ENCODE measurements at places on chromosomes 1 and 21.

- no peak for DNase-seq
Measured at GRCh38 chr1:204703826-204704612, 18.5 kb upstream of the LRRN2 start.

GRCh38 chr1:150528196-150528595 is 12.6 kb downstream of the FALEC start:
- no peak for DNase-seq

- no peak for DNase-seq
Measured at GRCh38 chr1:41925712-41926111, 7.0 kb upstream of the HIVEP3 start.

- no peak for DNase-seq
Measured at GRCh38 chr1:230408971-230409370, 17.2 kb downstream of the PGBD5 start.

- DNase-seq = peak; percentile 73
Measured at GRCh38 chr1:110412576-110412975, 5.1 kb upstream of the LAMTOR5 start.

GRCh38 chr1:149977345-149977744 is 33.2 kb downstream of the OTUD7B start:
- DNase-seq = no peak

DNA sequence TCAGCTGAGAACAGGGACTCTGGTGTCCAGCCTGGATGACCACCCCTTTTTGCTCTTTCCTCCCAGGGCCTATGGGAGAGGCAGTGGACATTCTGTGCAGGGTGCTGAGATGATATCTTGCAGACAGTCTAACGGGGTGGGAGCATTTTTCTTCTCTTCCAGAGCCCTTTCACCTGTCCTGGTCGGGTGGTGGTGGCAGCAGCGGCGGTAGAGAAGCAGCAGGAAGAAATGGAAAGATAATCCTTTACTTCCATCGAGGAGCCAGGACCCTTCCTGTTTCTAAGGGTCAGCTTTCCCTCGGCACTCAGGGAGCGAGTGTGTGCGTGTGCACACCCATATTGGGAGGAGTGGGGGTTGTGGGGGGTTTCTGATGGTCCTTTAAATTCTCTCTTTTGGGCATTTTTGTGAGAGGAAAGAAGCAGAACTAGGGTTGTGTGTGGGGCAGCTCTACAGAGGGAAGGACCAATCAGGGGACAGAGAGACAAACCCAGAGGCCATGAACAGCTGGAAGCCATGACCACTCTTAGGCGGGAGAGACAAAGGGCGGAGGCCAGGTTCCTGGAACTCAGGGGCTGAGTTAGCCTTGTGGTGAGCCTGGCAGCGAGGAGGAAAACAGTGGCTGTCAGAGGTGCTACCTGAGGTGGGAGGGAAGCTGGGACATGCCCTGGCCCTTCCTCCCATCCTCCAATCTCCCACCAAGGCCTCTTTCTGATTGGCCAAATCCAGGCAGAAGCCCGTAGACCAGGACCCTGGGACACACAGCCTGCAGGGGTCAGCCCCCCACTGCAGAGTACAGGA is 31.2 kb upstream of the CSF3R start:
- DNase-seq = no peak

DNA sequence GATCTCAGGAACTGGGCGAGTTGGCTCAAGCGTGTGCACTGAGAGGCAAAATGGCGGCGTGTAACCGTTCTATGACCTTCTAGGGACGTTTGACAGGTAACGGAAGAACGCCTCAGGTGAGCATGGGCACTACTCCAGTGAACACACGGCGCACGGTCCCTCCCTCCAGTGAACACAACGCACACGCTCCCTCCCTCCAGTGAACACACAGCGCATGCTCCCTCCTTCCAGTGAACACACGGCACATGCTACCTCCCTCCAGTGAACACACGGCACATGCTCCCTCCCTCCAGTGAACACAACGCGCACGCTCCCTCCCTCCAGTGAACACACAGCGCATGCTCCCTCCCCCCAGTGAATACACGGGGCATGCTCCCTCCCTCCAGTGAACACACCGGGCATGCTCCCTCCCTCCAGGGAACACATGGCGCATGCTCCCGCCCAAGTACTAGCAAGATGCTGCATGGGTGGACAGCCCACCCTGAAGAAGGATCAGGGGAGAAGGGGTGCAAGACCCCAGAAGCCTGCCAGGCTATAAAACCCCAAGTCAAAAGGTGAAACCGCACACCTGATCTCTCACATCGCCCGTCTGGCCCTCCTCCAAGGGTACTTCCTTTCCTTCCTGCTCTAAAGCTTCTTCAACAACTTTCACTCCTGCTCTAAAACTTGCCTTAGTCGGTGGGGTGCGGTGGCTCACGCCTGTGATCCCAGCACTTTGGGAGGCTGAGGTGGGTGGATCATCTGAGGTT is 3.5 kb downstream of the C1orf159 start:
- no peak for DNase-seq

- no peak for DNase-seq
Measured at GRCh38 chr1:70319750-70320149, 34.8 kb downstream of the ANKRD13C start.

DNA sequence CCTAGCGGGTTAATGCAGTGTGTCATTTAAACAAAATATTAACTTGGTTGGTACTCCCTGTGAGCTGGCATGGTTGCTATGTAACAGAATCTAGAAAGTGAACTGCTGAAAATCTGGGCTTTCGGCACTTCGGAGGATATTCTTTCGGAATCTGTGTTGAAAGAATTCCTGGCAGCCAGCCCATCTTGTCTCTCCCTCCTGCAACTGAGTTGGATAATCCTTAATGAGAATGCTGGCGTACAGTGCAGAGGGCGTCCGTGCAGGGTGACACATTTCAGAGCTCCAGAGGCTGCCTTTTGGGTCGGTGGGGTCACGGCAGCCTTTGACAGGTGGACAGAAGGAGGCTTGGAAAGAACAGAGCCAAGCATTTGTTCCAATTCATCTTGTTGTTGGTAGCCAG is 3.7 kb downstream of the KAZN start:
- no peak for DNase-seq

DNA sequence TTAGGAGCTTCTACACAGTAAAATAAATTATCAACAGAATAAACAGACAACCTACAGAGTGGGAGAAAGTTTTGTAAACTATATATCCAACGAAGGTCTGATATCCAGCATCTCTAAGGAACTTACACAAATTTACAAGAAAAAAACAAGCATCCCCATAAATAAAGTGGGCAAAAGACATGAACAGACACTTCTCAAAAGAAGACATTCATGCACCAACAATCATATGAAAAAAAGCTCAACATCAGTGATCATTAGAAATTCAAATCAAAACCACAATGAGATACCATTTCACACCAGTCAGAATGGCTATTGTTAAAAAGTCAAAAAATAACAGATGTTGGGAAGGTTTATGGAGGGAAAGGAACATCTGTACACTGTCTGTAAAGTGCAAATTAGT is 526.4 kb upstream of the CAMK1G start:
- no peak for DNase-seq

DNA sequence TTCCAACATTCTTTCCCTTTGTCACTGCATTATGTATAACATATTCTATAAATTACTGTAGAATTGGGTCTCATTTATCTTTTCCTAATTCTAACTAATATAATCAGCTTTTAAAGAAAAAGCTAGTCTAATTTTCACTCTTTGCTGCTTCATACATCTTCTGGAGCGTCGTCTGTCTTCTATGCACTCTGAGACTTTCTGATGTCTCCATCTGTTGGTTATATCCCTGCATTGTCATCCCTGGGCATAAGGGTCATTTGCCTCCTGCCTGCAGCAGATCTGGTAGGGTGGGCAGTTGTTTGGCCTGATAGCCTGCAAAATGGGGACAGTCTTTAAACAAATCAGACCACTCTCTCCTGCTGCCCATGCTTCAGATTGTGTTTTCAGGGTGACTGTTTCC is 40.8 kb upstream of the DYNLT5 start:
- DNase-seq = no peak

DNA sequence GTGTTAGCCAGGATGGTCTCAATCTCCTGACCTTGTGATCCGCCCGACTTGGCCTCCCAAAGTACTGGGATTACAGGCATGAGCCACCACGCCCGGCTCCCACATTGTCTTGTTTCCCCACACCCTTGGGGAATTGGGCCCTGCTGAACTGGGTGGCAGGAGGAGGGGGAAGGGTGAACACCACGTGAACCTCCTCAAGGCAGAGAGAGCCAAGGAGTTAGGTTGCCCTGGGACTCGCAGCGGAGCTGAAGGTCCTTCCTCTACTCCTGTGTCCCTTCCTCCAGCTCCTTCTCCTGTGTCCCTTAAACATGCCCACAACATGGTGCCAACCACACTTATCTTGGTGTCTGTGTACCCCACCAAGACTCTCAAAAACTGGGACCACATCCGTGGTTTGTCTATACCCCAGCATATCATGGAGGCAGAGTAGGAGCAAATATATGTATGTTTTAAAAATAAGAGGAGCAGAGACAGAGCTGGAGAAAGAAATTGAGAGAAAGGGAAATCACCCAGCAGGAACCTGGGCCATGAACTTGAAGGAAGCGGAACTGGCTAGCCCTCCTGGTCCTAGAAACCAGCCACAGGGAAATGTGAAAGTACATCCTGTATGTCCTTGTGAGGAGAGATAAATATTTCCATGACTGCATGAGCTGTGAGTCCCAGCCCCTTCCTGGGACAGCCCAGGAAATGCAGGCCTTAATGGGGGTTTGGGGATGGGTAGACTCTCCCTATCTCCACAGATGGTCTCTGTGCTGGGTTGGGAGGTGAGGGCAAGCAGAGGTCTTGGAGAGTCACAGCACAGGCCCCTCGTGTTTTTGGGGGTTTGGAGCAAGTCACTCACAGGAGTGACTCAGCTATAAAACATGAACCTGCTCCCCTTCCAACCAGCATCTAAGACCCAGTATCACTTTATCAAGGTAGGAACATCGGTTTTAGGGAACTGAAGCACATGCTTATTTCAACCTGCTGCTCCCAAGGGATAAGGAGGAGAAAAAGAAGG is 9.4 kb upstream of the TAL1 start:
- no peak for DNase-seq

GRCh38 chr1:107692580-107693345 is 272.2 kb downstream of the VAV3 start:
- DNase-seq = no peak

DNA sequence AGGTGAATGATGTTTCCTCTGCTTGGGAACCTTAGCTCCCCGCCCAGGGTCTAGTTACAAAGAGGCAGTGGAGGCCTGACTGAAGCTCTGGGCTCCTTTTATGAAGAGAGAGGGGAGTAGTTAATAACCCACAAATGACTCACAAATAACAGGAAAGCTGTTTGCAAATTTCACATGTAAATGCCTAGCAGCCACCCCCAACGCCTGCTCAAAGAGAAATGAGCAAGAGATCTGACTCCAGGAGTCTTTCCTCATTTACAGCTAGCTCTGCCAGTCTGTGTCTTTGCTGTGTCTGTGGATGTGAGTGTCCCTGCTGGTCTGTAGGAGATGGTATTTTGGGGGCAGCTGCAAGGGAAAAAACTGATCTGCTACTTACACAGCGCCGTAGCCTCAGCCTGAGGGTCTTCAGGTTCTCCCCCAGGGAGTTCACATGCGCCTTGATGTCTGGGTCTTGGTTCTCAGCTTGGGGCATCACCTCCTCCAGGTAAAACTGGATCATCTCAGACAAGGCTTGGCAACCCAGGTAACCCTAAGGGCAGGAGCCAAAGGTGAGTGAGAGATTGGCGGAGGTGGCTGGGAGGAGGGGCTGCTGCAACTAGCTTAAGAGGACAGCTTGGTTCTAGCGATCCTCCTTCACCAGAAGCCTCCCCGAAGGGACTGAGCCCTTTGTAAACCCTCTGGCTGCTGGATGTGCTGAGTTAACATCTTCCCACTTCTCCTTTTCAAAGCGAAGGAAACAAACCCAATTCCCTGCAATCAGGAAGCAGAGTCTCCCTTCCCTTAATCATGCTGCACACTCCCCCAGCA is at the start of gene IL19:
IL19 (plus strand) TSS at position 243 of the 807 bp plus-strand sequence. CDS start 65,890 bp downstream, outside the sequence.
- no peak for DNase-seq

- no peak for DNase-seq
Measured at GRCh38 chr1:174052621-174053020, 30.5 kb upstream of the RC3H1 start.

- DNase-seq = no peak
Measured at GRCh38 chr21:25062061-25062460, 545.2 kb downstream of the MRPL39 start.

- DNase-seq = no peak
Measured at GRCh38 chr1:167697667-167698141, 24.1 kb upstream of the MPZL1 start.

- peak; percentile 87 for DNase-seq
Measured at GRCh38 chr1:156053768-156054499, at the start of gene UBQLN4. Gene UBQLN4, minus strand, starts transcription at chr1:156053798. Its CDS starts 97 bp downstream, at chr1:156053701.

DNA sequence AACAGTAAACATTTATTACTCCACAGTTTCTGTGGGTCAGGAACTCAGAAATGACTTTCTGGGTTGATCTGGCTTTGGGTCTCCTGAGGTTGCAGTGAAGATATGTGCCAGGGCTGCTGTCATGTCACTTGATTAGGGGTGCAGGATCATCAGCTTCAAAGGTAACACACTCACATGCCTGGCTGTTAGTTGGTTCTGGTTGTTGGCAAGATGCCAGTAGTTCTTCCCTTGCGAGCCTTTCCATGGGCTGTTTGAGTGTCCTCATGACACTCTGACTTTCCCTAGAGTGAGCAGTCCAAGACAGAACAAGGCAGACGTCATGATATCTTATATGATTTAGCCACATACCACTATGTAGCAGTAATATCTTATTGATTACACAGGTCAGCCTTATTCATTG is 1.8 kb downstream of the SWT1 start:
- DNase-seq = no peak

DNA sequence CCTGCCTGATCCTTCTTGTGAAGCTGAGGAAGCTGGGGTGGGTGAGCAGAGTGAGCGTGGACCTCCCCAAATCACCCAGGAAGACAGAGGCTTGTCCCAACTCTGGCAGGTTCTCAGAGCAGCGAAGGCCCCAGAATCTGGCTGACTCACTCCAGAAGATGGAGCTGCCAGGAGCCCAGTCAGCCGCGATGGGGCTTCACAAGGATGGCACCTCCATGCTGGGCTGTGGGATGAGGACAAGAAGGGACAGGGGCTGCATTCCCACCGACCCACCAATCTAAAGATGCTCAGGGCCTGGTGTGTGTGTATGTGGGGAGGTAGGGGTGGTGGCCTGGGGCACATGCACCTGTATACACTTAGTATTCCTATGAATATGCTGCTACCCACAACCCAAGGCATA is 52.9 kb downstream of the ATP1A1 start:
- no peak for DNase-seq

- no peak for DNase-seq
Measured at GRCh38 chr1:156001662-156002171, 19.0 kb downstream of the SSR2 start.

GRCh38 chr1:8866792-8867415 is 11.6 kb downstream of the ENO1 start:
- DNase-seq = peak; percentile 72
